Activated CD4-positive, CD25-positive, alpha-beta regulatory T cell treated with anti-CD3 and anti-CD28 coated beads, Interleukin-2, amount 50 U/mL, for 16 hours (primary cell): ENCODE measurements at places on chromosomes 16 and 17.

GRCh38 chr17:36657390-36657762 is 56.0 kb downstream of the MRM1 start:
- no peak for DNase-seq

DNA sequence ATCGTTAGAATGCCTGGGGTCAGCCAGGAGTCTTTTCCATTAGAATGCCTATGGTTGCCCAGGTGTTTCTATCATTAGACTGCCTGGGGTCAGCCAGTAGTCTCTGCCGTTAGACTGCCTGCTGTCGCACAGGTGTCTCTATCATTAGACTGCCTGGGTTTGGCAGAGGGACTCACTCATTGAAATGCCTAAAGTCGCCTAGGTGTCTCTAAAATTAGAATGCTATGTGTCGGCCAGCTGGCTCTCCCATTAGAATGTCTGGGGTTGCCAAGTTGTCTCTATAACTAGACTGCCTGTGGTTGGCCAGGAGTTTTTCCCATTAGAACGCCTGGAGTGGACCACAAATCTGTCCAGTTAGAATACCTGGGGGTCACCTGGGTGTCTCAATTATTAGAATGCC is 2266.5 kb downstream of the TP53TG3F start:
- DNase-seq, result no peak

- no peak for DNase-seq
These were observed 5.6 kb downstream of the PLEKHG4 start for GRCh38 chr16:67284699-67285646.

- DNase-seq, result no peak
These were observed 141.3 kb downstream of the ABCC12 start for GRCh38 chr16:48014349-48015135.

DNA sequence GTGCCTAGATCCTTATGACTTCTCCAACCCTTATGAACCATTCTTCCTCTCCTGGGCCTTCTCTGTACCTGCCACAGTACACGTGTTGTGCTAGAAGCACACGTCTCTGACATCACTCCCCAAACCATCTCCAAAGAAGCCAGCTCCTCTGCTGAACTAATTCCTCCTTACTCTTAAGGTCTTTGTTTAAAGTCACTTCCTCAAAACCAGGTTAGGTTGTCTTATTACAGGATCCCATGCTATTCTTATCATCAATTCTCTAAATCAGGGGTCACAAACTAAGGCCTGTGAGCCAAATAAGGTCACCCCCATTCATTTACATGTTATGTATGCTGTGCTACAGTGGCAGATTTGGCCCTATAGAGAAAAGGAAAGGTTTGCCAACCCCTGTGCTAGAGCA is 4.0 kb downstream of the SUPT6H start:
- no peak for DNase-seq

- DNase-seq, result no peak
These were observed 9.1 kb downstream of the GALNS start for GRCh38 chr16:88847654-88848053.
